ENCODE measurements at places on chromosomes 5 and 9.

DNA sequence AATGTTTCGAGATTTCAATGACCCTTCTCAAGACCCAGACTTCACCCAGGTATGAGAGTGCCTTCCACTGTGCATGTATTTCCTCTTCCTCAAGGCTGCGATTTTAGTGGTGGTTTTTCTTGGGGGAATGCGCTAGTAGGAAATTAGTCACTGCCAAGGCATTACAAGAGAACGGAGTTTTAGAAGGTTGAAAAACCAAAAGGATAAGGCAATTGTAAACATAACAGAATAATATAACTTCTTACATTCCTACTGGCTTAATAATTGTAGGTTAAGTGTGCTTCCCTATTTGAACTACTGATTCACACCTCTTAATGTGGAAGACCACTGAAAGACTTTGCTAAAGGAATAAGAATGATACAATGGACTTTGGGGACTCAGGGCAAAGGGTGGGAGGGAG lies 38.9 kb downstream of the ACO1 start:
- no peak for DNase-seq

GRCh38 chr5:76256116-76256889 lies 146.8 kb upstream of the IQGAP2 start:
- DNase-seq = peak; percentile 94

DNA sequence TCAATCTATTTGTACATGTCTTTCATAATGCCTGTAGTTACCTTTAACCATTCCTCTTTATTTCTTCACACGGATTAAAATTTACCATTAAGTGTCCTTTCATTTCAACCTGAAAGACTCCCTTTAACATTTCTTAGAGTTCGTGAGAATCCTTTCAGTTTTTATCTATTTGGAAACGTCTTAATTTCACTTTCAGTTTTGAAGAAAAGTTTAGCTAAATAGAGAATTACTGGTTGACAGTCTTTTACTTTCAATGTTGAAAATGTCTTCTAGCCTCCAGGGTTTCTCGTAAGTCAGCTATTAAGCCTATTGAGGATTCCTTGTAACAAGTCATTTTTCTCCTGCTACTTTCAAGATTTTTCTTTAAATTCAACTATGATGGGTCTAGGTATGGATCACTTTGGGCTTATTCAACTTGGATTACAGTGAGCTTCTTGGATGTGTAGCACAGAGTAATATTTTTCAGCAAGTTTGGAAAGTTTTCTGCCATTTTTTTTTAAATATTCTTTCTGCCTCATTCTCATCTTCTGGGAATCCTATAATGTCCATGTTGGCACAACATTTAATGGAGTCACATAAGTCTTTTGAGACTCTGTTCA lies 48.5 kb downstream of the RFX3 start:
- DNase-seq = no peak

DNA sequence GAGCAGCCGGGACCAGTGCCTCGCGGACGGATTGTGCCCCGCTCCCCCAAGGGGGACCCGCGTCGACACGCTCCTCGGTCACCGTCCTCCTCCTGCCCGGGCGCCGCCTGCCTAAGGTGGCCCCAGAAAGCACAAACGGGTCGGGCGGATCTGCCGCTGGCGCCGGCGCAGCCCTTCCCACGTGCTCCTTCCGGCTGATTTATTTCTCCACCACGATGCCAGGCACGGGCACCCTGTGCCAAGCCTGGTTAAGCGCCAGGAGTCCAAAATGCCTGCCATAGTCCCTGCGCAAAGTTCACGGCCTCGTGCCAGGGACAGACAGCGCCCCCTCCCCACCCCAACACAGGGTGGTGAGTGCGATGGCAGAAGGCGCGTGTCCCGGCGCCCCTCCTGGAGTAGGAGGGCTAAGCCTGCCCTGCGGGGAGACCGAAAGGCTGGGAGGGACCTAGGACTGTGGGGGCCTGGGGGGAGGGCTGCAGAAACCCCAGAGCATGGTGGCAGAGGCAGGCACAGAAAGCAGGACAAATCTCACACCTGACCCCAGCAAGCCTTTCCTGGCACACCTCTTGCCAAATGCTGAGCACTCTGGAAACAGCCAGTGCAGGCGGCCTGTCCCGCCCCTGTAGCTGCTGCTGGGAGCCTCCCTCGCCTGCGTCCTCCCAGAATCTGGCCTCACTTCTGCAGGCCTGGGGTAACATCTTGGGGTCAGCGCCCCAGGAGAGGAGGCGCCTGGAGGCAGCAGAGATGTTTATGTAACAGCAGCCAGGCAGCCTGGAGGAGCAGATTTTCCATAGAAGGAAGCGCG lies 1.1 kb upstream of the NOTCH1 start:
- DNase-seq = peak; percentile 72

GRCh38 chr5:403995-404394 lies 39.0 kb upstream of the EXOC3 start:
- no peak for DNase-seq

GRCh38 chr5:1031306-1031959 lies 22.8 kb downstream of the NKD2 start:
- DNase-seq = no peak

- no peak for DNase-seq
Measured at GRCh38 chr5:7877851-7878250, 8.9 kb downstream of the MTRR start.

DNA sequence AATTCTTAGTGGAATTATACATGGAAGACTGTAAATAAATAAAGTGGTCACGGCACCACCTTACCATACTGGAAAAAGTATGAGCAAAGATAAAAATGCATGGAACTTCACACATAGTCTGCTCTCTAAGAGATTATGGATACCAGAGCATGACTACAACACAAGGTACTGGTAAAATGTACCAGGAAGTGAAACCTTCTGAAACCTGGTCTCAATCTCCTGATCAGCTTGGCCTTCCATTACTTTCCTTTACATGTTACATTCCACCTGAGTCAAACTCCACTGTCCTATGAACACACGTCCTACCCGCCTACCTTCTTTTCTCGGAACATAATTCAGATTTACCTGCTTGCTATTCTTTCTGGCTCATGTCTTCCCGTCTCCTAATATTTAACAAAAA lies 15.9 kb downstream of the PTAR1 start:
- no peak for DNase-seq

- no peak for DNase-seq
Measured at GRCh38 chr5:54656261-54656728, 138.7 kb downstream of the SNX18 start.

GRCh38 chr9:135039266-135039870 lies 48.1 kb upstream of the OLFM1 start:
- DNase-seq = no peak

Measured in hematopoietic multipotent progenitor cell treated with erythropoietin and hydrocortisone succinate and interleukin-3 and kit ligand, for 4 days (in vitro differentiated cells).